ENCODE measurements at places on chromosomes 4 and X.

GRCh38 chrX:139892512-139892911, 40.3 kb downstream of the ATP11C start:
- no peak for DNase-seq

DNA sequence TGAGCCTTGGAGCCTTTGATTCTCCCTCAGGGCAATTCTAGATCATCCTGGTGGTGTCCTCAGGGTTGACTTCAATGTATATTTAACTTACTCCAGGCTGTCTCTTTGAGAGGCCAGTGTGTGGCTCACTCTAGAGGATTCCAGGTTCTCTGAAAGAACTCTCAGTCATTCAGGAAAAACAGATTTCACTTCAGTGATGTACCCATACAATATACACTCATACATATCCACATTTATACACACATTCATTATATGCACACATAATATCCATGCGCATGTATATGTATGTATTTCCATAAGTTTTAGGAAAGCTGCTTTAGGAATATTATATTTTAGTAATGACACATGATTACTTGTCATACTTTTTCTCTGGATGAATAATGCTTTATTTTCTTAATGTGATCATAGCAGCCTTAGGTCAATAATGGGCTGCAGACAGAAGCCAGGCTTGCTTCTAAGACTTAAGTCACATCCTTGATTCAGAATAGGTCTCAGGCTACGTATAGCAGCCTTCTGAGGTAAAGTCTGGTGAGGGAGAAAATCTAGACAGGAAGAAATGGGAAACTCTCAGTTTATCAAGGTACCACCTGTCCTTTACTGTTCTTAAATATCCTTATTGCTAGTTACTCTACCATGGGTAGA, 397.0 kb downstream of the GPAT3 start:
- DNase-seq = no peak

- no peak for DNase-seq
These were observed 114.6 kb upstream of the ADGRL3 start for GRCh38 chr4:61085534-61085933.

GRCh38 chrX:68203211-68203610, 230.1 kb downstream of the OPHN1 start:
- DNase-seq = no peak

- no peak for DNase-seq
These were observed 1.1 kb upstream of the UBE2A start for GRCh38 chrX:119573222-119573621.

DNA sequence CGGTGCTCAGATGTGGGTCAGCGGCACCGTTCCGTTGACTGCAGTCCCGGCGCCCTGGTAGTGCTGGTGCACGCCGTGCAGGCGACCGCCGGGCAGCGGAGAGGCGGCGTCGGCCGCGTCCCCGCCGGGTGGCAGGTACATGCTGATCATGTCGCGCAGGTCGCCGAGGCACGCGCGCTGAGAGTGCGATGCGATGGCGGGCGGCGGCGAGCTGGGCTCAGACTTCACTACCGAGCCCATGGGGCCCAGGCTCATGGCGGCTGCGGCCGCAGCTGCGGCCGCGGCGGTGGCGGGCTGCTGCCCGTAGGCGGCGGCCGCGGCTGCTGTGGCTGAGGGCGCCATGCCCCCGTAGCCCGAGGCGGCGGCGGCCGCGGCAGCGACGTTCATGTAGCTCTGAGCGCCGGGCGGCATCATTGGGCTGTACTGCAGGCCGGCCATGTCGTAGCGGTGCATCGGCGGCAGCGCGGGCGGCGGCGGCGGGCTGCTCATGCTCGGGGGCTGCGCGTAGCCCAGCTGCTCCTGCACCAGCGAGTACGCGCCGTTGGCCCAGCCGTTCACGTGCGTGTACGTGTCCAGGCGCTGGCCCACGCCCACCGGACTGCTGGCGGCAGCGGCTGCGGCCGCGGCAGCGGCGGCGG, 1.0 kb downstream of the SOX3 start:
- DNase-seq = no peak

- DNase-seq = no peak
These were observed 1685.9 kb upstream of the TENM3 start for GRCh38 chr4:180557348-180557747.

- no peak for DNase-seq
These were observed 689 bp upstream of the OGT start for GRCh38 chrX:71532078-71532752.

DNA sequence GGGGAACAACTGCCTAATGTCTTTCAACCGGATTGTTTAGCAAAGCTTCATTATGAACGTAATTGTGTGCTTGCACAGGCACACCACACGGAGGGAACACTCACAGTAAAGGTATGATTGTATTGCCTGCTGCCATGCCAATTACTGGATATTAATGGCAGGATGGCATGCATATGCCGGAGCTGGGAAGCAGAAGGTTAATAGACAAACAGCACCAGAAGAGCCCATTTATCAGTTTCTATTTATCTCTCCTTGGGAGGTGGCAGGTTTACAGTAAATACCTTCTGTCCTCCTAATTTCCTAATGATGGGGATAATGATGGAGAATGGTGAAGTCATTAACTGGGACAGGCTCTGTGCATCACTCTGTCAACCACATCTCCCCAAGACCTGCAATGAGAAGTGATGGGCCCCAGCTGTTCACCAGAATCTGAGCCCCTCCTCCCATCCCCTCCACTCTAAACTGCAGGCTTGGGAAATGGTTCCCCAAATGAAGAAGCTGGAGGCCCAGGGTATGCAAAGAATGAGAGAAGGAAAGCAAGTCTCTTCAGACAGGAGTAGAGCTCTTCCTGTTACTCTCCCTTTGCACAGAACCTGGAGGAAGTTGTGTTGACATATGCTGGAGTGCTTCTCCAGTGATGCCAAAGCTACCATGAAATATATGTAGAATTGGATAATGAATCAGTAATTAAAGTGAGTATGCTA, 160.8 kb downstream of the NAA11 start:
- DNase-seq = no peak

DNA sequence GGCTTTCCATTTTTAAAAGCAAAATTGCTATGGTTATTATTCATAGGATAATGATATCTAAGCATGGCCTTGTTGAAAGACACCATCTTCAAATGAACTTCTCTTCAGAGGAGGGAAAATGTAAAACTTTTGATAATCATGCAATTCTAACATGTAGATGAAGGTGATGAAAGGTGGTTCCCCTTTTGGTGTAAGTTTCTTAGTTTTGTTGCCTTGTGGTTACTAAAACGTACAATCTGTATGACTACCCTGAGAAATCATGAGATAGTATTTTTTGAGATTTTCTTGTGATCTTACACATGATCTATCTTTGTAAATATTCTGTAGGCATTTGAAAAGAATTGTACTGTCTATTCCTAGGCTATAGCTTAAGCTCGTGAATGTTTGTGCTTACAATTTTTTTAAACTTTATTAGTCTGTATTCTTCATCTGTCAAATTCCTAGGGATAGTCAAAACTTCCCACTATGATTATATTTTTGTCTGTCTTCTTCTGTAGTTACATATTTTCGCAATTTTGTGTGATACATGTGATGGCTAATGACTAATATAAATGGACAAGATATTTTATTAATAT, 47.5 kb downstream of the PTPN13 start:
- no peak for DNase-seq

- no peak for DNase-seq
These were observed 44.1 kb upstream of the SGMS2 start for GRCh38 chr4:107780665-107781064.

- no peak for DNase-seq
These were observed 24.2 kb downstream of the L1CAM start for GRCh38 chrX:153861733-153862310.

DNA sequence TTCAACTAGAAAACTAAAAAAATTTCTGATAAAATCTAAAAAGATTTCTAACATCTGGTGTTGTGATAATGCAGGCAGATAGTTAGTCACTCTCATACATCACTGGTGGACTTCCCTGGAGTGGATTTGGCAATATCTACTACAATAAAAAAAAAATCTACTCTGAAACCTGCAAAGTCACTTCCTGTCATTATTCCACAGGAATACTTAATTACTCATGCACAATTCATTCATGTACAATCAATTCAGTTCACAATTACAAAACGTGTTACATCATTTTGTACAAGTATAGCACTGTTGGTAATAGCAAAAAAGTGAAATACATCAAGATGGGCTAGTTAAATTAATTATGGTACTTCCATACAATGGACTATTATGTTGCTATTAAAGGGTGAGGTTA, 16.5 kb upstream of the RHOH start:
- no peak for DNase-seq

DNA sequence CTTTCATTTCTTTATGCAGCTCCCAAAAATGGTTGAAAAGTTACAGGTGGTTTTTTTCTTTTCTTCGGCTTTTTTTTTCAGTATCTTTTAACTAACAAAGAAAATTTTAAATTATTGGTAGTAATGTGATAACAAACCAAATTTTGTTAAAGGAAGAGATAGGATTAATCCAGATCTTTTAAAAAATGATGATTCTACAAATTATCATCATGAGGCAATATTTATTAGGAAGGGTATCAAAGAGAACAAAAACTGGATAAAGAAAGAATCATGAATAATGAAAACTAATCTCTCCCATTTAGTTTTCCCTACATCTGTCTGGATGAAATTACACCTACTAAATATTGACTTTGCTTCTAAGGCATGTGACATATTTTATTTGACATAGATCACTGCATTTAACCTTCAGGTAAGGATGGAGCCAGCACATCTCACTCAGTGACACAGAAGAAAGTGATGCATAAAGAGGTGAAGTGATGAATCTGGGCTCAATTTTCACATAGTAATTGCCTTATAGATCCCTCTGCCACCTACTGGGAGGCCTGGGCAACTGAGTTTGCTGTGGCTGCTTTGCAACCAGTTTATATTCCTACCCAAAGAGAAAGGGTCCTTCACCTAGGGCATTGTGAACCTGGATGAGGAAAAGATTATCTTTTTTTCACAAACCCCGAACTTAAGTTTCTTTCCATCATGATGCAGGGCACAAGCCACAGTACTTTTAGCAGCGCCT, 155.6 kb downstream of the HNRNPD start:
- DNase-seq = peak; percentile 6

- DNase-seq = no peak
These were observed 37.4 kb downstream of the PRDX4 start for GRCh38 chrX:23704673-23705206.

DNA sequence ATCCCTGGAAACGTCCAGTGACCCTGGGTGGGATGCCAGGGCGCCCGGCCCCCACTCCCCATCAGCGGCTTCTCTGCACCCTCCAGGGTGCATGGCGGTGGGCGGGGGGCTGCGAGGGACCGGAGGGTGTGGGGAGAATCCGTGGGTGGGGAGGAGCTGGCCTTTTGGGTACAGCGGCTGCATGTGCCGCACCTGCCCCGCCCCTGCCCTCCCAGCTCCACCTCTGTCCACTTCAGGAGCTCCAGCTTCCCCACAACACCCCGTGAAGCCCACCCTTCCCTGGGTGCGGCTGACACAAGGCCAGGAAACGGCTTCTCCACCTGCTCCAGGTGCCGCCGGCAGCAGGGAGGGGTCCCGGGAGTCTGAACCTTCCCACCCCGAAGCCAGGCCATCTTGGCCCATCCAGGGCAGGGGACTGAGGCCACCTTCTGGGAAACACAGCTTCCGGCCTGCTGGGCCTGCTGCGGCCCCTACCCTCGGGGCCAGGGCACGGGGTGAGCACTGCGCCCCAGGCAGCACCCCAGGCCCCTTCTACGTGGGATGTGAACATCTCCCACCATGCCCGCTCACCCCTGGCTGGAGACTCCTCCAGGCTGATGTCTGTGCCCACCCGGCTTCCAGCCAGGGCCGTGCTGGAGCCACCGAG, 34.6 kb downstream of the CPLX1 start:
- no peak for DNase-seq

- no peak for DNase-seq
These were observed 61.6 kb upstream of the BTC start for GRCh38 chr4:74855879-74856278.

DNA sequence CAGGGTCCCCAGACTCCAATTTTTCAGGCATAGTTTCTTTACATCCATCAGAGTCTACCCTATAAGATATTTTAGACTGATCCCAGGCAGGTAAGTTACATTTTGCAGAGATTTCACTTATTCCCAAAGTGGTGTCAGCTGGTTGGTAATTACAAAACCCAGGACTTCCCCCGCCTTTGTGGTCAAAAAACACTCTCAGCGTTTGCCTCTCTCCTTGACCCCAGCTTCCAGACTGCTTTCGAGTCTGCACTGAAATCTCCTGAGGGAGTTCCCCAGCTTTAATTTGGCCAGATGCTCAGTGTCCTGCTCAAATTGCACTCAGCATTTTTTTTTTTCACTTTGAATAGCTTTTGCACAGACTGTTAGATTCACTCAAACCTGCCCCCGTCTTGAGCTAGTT, 11.2 kb upstream of the AMOT start:
- DNase-seq = no peak

DNA sequence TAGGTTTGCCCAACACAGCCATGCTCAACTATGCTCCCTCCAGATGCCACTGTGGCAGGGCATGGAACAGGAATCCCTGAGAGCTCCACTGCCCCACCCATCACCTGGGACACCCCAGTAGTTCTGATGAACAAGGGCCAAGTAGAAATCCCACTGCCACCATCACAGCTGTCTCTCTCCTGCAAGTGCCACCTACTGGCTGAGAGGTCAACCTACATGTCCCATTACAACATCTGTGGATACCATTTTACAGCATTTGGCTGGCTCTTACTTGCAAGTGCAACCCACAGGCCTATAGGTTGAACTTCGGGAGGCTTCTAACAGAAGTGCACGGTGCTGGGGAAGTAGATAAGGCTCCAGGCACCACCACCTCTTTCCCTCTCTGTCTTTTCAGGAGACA, 142.5 kb downstream of the CXXC4 start:
- no peak for DNase-seq

- no peak for DNase-seq
These were observed 2.2 kb downstream of the FAT4 start for GRCh38 chr4:125316791-125317524.

- no peak for DNase-seq
These were observed 425.0 kb downstream of the MID1IP1 start for GRCh38 chrX:39226251-39226650.
